ENCODE measurements at places on chromosomes 2 and 18.

- no peak for DNase-seq
Measured at GRCh38 chr18:67117804-67118203, 398.7 kb downstream of the DSEL start.

DNA sequence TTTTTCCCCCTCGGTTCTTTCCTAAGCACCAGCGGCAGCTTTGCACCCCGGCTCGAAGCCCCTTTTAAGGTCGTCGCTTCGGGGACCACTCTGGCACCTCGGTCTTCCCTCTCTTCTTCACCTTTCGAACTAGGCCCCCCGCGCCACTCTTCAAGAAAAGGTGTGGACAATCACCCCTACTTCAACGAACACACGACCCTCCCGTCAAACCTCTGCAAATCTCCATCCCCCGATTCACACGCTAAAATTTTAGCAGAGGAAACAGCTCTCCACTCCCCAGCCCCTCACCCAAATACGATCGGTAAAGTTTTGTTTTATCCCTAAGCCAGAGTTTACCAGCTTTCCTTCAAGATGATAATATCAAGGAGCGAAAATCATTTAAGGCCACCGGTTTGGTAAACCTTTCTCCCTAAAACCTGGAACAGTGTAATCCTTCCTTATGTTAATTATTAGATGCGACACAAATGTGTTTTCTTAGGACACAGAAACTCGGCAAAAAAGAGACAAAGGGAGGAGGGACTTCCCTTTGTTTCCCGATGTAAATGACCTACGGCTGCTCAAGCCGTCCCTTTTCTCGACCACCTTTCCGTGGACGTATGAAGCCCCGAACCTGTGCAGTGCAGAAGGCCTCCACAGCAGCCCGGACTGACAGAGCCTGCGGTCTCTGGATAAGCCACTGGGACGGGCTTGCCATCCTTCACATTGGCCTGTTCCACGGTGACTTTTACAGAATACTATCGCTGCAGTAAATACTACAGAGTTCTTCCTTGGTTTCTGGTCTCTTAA, 85.2 kb downstream of the RBMS1 start:
- no peak for DNase-seq

DNA sequence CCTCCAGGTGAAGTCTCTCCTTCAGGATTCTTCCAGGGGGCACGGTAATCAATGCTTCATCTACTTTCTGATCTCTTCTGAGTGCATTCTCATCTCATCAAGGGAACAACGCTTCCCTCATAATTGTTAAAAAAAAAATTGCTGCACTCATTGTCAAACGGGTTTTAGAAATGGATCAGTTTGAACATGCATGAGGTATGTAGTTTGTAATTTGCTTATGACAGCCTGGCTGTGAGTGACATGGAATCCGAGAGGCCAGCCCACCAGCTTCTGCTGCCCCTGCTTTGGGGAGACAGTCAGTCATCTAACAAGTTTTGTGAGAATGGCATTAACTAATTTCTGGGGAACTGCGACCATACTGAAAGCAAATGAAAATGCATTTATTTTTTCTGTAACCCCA, 791.9 kb upstream of the SOX11 start:
- no peak for DNase-seq

GRCh38 chr2:111099402-111099801, 21.3 kb upstream of the BCL2L11 start:
- no peak for DNase-seq

- DNase-seq = no peak
Measured at GRCh38 chr2:217142649-217143266, 282.9 kb upstream of the TNP1 start.

DNA sequence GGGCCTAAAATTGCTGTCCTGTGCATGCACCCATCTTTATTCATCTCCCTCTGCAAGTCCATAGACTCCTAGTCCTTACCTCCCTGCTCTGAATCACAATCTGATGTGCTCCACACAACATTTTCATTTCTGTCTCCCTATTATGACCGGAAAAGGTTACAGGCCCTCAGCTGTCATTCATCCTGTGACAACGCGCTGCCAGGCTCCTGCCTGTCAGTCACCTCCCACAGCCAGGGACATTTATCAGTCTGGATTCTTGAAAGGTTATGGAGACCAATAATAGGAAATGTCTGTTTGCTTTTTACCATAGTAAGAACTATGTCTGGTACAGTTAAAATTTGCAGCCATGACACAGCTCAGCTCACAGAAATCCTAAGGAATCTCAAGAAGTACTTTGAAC, 197.1 kb downstream of the RDH14 start:
- no peak for DNase-seq

DNA sequence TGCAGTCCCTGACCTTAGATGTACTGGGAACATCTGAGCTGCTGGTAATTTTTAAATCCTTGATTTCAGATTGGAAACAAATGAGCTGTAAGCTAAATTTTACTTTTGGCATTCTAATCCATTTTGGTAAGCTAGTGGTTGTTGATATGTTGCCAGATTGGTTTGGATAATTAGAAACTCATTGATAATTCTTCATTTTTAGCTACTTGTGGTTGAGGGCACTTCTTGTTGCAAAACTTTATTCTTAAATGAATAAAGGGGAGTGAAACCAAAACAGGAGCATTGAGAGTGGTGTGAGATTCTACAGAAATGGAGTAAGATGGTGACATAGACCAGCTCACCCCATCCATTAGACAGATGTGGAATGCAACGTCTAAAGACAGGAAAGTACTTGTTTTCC, 64.5 kb downstream of the ITGB1BP1 start:
- DNase-seq = no peak

DNA sequence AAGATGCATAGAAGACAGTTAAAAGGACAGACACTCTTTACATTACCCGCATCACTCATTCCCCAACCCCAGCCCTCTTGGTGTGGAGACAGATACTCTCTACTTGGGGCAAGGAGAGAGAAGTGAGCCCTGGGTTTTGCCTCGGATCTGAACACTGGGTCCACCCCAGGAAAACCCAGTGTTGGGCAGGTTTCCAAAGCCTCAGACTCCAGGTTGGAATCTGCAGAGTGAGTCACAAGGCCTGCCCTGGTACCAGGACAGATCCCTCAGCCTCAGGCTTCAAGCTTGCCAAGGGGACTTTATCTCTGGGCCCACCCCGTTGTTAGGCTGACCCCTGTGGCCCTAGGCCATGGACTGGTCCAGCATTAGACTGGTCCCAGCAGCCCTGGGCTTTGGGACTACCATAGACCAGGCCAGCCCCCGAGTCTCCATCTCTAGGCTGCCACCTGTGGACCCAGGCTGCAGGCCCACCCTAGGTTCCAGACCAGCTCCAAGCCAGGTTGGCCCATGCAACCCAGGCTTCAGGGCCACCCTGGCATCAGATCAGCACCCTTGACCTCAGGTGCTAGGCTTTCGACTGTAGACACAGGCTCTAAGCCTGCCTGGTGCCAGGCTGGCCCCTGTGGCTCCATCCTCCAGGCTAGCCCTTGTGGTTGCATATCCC, 112.8 kb downstream of the GULP1 start:
- no peak for DNase-seq

DNA sequence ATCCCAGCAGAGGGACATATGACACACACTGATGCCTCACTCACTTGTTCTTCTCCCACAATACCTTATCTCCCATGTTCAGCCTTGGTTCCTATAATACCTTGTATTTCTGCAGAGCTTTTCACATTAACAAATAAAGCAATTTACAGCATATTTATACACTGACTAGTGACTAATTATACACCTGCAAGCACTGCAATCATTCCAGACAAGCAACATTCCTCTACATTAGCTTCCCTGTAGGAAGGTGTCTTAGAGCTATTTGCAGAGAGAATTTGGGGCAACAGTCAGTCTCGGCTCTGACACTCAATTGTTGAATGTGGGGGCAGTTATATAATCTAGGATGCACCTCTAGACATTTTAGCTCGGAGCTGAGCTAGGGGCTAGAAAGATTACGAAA, 9.5 kb upstream of the INSIG2 start:
- no peak for DNase-seq

GRCh38 chr18:42689310-42689709, 426.2 kb downstream of the RIT2 start:
- DNase-seq = no peak

DNA sequence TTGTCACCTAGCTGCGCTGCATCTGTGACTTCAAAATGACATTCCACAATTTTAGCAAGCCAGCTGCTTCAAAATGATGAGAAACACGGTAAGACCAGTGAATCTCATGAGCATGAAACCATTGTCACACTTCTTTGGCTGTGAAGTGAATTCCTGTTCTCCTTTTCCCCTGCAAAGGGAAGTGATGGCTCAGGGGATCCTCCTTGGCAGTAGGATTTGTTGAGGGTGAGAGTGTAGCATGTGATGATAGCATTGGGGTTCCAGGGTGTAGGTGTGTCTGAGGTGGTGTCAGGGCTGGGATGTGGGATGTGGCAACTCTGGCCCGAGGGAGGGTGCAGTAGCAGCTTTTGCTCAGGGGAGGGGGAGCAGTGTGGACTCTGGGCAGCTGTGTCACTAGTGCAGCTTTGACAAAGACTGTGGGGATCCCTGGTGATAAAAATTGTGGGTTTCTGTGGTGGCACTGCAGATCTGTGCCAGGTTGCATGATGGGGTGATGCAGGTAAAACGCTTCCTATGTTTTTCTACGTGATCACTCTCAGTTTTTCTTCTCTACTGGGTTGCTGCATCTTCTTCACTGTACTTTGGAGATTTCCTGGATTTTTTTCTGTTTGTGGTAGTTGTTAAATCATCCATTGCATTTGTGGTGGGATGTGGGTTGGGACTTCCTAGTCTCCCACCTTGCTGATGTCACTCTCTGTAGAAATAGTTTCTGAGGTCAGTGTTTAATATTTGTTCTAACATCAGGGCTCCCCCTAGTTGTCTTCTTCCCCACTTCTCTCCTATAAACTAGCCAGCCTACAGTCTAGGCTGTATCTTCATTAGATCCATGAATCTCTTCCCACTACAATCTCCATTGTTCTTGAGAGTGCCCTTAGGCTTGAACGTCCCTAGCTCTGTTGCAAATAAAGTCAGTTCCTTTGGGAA, 107.0 kb downstream of the ACTR3 start:
- DNase-seq = no peak

- DNase-seq = no peak
Measured at GRCh38 chr18:11147371-11147951, 1.9 kb downstream of the PIEZO2 start.

DNA sequence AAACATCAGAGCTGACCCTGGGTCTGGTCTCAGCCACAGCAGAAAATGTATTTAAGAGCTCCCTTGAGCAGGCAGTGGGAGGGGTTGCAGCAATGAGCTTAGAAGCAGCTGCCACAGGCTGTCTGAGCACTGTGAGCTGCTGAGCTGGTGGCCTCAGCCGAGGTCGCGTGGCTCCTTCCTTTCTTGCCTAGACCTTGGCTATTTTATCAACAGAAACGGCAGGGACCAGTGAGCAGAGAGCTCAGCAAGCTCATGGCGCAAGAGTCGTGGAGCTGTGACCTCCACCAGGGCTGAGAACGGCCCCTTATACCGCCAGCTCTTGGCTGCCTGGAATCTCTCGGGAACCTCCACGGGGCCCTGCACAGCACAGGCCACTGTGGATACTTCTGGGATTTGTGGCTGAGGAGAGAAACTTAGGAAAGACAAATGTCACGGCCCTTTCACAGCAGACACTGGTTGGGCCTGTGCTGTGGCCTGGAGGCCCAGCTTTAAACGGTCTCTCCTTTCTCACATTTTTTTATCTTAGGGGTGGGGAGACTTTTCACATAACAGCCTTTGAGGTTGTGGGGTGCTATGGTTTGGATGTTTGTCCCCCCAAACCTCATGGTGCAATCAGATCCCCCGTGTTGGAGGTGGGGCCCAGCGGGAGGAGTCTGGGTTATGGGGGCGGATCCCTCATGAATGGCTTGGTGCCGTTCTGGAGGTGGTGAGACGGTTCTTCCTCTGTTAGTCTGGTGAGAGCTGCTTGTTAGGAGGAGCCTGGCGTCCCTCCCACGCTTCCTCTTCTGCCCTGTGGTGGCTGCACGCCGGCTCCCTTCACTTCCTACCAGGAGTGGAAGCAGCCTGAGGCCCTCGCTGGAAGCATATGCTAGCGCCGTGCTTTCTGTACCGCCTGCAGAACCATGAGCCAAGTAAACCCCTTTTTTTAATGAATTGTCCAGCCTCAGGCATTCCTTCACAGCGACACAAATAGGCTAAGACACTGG, 1.7 kb downstream of the ALLC start:
- no peak for DNase-seq

GRCh38 chr2:128280901-128281321, 37.8 kb downstream of the HS6ST1 start:
- DNase-seq = no peak

DNA sequence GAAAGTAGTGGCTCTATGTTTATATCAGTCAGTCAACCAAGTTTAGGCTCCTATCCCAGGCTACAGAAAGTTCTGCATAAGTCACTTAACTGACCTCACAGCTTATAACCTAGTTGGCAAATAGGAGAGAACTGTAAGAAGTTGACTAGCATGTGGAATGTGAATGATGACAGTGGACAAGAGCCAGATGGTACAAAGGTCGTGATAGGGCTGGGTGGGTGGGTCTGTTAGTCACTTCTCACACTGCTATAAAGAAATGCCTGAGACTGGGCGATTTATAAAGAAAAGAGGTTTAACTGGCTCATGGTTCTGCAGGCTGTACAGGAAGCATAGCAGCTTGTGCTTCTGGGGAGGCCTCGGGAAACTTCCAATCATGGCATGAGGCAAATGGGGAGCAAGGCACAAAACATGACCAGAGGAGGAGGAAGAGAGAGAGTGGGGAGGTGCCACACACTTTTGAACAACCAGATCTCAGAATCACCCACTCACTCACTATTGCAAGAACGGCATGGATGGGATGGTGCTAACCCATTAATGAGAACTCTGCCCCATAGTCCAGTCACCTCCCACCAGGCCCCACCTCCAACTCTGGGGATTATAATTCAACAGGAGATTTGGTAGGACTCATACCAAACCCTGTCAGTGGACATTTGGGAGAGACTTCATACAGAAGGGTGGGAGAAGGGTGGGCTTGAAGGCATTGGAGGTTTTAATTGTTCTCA, 68.8 kb downstream of the LTBP1 start:
- DNase-seq = no peak

DNA sequence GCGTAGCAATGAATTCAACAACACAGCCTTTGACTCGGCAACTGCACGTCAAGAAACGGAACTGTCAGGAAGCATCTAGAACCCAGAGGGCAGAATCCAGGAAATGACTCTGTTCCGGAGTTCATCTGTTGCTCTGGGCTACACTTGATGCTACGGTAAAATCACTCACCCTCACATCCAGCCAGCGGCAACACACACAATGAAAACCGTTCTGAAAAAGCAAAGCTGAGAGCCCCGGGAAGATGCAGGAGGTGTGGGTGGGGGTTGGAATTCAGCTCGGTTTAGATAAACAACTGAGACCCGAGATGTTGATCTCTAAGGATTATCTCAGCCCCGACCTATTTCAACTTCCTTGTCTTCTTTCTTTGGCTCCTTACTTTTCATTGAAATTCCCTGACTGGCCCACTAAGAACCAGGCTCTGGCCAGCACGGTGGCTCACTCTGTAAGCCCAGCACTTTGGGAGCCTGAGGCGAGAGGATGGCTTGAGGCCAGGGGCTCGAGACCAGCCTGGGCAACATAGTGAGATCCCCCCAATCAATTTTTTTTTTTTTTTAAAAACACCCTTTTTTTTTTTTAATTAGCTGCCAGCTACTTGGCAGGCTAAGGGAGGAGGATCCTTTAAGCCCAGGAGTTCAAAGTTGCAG, 13.3 kb upstream of the RAB17 start:
- no peak for DNase-seq

GRCh38 chr2:107325981-107326786, 440.2 kb upstream of the ST6GAL2 start:
- no peak for DNase-seq
